ENCODE measurements at places on chromosomes 12 and 14. TPM values are rescaled to one million over a fixed set of nuclear protein-coding genes. Genes with fewer than 3 reads are reported as not detected.

The SLC17A8 gene
- 0.81 TPM for total RNA-seq

The DDN gene
- 0.45 TPM for total RNA-seq

The PNP gene
- total RNA-seq = 83.4 TPM

The KRT6C gene
- total RNA-seq = 23.7 TPM

The LRRIQ1 gene
- not detected for total RNA-seq

The DTX3 gene
- 13.3 TPM for total RNA-seq

GRCh38 chr14:59534361-59534987 lies 42.1 kb downstream of the CCDC175 start:
- no peak for DNase-seq

Data from suprapubic skin (tissue), 4 donors.